Adipocyte (in vitro differentiated cells): ENCODE measurements at places on chromosomes 4 and X.

DNA sequence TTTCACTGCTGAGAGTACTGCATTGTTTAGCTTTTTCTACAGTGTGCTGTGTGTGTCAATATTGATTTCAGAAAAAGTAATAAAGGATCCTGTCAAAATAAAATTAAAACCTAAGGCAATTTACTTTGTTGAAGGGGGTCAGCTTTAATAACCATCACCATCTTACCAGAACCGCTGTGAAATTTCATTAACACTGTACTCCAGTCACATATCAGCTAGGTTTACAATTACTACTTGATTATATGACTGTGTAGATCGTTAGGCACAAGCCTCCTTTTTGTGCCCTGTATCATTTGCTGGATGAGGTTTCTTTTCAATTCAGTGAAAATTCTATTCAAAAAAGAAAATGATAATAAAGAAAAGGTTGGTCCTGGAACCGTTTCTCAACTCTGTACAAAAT lies 917.2 kb downstream of the CENPC start:
- DNase-seq, result no peak

GRCh38 chrX:131061306-131061705 lies 3.2 kb downstream of the ARHGAP36 start:
- no peak for DNase-seq

DNA sequence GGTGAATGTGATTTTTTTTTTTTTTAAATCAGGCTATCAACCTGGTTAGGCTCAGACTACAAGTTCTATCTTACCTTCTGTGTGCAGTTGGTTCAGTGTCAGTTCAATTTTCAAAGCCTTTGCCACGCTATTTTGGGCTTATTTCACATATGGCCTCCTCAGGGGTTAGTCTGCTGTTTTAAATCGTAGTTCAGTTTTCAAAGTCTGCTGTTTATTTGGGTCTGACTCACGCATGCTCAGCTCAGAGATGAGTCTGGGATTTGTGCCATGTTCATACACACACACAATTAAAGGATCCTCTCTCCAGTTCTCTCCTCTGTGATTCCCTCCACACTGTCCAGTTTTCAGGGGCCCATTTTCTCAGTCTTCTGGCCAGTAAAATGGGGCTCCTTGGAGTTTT lies 32.3 kb upstream of the ZFX start:
- DNase-seq, result peak; percentile 79

- DNase-seq, result no peak
Observed at GRCh38 chr4:185859111-185859510, 47.1 kb upstream of the SORBS2 start.

- DNase-seq, result no peak
Observed at GRCh38 chr4:113113151-113113550, 63.7 kb downstream of the ANK2 start.

- DNase-seq, result no peak
Observed at GRCh38 chr4:138492176-138492575, 250.0 kb upstream of the SLC7A11 start.

GRCh38 chr4:123672987-123673386 lies 276.4 kb downstream of the SPRY1 start:
- peak; percentile 26 for DNase-seq

GRCh38 chr4:38752372-38752940 lies 30.3 kb downstream of the TLR10 start:
- peak; percentile 44 for DNase-seq

GRCh38 chr4:128548381-128548780 lies 260.8 kb upstream of the PGRMC2 start:
- DNase-seq, result no peak

DNA sequence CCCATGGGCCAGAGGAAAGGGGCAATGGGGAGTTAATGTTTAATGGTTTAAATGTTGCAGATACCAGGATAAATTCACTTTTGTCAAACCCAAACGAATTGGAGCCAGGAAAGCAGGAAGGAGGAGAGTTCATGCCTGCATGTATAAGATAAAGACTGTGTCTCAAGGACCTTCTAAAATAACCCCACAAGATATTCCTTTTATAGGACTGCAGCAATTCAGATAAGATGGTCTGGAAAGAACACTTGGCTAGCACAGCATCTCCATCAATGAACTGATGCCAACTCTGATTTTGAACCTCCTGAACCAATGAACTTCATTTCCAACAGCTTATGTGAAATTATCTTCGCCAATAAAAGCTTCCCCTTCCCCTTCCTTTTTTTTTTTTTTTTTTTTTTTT lies 31.3 kb upstream of the LONRF3 start:
- DNase-seq, result no peak

- DNase-seq, result peak; percentile 86
Observed at GRCh38 chr4:47926667-47927258, 12.4 kb upstream of the NFXL1 start.

DNA sequence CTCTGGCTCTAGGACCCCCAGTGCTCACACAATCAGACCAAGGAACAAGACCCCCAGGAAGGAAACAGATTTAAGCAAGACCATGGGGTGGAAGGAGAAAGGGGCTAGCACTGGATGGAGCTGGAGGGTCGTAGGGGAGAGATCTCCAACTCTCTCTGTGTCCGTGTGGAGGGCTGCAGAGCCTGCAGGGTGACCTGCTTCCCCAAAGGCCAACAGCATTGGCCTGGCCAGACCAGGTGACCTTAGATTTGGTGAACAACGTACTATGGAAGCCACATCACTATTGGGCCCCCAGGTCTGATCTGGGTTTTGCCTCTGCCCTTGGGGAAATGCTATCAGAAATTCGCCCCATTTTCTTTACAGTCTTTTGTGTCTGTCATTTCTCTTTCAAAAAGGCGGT lies 26.0 kb downstream of the NLGN3 start:
- no peak for DNase-seq

DNA sequence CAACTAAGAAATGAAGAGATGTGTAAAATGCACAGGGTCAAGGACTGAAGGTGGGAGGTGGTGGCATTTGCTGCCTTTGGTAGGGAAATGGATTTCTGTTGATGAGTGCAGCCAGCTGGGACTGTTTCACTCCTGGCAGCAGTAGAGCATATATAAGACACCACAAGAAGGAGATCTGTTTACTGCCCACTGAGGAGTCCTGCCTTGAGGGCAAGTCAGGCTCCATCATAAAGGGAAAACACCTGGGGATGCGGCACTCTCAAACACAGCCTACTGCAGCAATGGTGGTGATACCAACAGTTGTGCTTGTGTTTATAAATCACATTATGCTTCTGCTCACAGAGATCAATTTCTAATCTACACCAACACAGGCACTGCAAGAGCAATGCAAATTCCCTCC lies 222.1 kb downstream of the TACR3 start:
- no peak for DNase-seq

DNA sequence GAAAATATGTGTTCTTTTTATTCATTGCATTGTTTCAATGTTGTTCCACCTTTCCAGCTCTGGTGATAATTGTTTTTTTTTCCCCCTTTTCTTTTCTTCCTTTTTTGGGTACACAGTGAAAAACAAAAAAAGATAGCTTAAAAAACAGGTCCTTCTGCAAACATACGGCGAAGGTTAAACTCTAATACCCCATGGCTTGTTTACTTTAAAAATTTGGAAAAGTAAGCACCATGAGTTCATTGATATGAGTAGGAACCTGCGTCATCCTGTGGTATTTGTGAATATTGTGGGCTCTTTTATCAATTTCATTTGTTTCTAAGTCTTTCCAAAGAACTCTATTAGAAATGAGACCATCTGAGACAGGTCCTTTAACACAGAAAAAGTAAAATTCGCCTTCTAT lies 123.5 kb downstream of the CHRNA9 start:
- no peak for DNase-seq

- DNase-seq, result no peak
Observed at GRCh38 chr4:69194166-69194565, 20.4 kb downstream of the UGT2B11 start.

GRCh38 chr4:111961809-111962208 lies 183.4 kb upstream of the FAM241A start:
- DNase-seq, result no peak

- DNase-seq, result peak; percentile 100
Observed at GRCh38 chrX:318068-318738, 393 bp downstream of the GTPBP6 start.

DNA sequence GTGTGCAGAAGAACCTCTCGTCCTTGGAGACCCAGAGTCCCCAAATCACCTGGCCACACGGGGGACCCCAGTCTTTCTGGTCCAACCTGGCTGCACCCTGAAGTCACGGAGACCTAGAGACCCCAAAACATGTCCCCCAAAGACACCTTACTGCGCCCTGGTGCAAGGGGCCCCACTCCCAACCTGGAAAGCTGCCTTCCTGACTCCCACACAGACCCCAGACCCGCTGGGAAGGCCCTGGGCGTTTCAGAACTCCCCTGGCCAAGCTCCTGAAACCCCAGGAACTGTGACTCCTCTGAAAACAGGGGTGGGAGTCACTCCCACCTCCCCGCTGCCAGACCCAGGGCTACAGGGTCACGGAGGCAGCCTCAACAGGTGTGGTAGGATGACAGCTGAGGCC lies 12.7 kb upstream of the SHOX start:
- no peak for DNase-seq

- DNase-seq, result no peak
Observed at GRCh38 chr4:39706741-39707511, 9.0 kb downstream of the UBE2K start.

DNA sequence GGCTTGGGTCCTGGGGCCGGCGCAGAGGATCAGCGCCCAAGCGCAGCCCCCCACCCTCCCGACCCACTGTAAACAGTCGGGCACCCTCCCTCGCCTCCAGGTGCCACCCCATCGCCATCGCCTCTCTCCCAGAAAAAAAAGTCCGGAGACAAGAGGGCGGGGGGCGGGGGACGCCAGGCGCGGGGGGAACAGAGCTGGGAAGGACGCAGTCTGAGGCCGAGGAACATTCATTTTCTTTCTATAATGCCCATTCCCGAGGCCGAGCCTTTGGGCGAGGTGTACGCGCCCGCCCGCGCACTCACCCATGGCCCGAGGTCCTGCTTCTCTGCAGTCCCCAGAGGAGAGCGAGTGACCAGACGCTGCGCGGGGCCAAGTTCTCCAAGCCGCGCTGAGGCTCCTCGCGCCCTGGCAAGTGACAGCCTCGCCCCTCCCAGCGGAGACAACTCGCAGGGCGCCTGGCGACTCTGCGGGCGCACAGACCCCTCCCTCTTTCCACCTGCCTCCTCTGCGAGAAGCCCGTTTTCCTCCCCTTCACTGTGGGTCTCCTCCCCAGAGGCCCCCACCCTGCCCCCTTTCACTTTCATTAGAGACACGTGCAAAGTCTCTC lies 63.5 kb upstream of the WDR17 start:
- DNase-seq, result peak; percentile 48

GRCh38 chrX:91039777-91040176 lies 394.9 kb upstream of the PABPC5 start:
- no peak for DNase-seq

GRCh38 chr4:88320224-88320779 lies 35.9 kb upstream of the PPM1K start:
- DNase-seq, result no peak

DNA sequence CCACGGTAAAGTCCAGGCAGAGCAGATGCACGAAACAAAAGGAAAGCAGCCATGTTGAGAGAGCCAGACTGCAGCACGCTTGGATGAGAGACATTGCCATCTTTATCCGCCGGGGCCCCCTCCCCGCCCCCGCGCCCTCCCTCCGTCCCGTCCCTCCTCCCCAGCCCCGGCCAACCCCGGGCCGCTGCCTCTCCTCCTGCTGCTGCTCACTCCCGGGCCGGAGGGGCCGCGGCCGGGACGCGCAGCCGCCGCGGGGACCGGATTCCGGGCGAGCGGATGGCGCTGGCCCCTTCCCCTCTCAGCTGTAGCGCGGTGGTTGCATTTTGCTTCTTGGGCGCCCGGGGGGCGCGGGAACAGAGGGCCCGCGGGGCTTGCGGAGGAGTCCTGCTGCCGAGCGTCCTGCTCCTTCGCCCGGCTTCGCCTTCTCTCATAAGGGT lies 542 bp downstream of the RNF150 start:
- DNase-seq, result peak; percentile 82
